ENCODE measurements at places on chromosomes 1 and 21.
A peak's percentile ranks its signal among the peaks of the same experiment; 100 is the strongest.

- no peak for DNase-seq
- H3K27ac ChIP-seq, result no peak overlapping the region
These were observed 77.8 kb upstream of the C1orf105 start for GRCh38 chr1:172342584-172343239.

- DNase-seq, result peak; percentile 40
- H3K27me3 ChIP-seq, result no peaks in the 10 kb centered on the region
- no peak overlapping the region for H3K27ac ChIP-seq
- H3K4me3 ChIP-seq, result no peak overlapping the region
- peaks cover 10% of the 10 kb centered on the region for H3K36me3 ChIP-seq
- no peaks in the 10 kb centered on the region for H3K4me1 ChIP-seq
These were observed 7.5 kb downstream of the XKR8 start for GRCh38 chr1:27967106-27967883.

- H3K4me3 ChIP-seq, result no peak overlapping the region
- H3K36me3 ChIP-seq, result no peaks in the 10 kb centered on the region
- DNase-seq, result no peak
- H3K27ac ChIP-seq, result peak overlapping the region; percentile 37
- no peaks in the 10 kb centered on the region for H3K27me3 ChIP-seq
These were observed 56.4 kb upstream of the ADORA3 start for GRCh38 chr1:111559736-111560279.

DNA sequence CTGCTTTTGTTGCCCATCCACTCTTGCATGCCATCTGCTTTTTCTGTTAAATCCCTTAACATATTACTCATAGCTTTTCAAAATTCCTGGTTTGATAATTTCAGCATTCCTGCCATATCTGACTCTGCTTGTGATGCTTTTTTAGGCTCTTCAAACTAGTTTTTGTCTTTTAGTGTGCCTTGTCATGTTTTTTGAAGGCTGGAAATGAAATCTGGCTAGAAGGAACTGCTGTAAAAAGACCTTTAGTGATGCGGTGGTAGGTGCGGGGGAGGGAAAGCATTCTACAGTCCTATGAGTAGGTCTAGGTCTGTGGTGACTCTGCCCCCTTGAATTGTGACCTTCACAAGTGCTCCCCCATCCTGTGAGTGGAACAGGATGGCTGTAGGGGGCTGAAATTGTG is 15.0 kb upstream of the S100B start:
- no peaks in the 10 kb centered on the region for H3K4me1 ChIP-seq
- no peak for DNase-seq
- no peaks in the 10 kb centered on the region for H3K27me3 ChIP-seq
- no peaks in the 10 kb centered on the region for H3K36me3 ChIP-seq

- no peaks in the 10 kb centered on the region for H3K36me3 ChIP-seq
- H3K4me3 ChIP-seq, result peak overlapping the region; percentile 29
- H3K27me3 ChIP-seq, result no peaks in the 10 kb centered on the region
These were observed 681 bp upstream of the VANGL2 start for GRCh38 chr1:160399544-160400222.

DNA sequence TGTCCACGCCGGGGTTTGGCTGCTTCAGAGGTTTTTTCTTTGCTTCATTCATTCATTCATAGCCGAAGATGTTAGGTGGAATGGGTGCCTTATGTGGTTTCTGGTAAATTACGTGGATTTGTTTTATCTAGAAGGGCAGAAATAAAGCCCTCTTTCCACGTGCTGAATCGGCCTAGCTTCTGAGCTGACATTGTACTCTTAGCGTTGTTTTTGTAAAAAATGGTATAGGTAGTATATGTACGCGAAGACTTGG is 1.5 kb downstream of the GALNT2 start:
- H3K4me1 ChIP-seq, result peaks cover 28% of the 10 kb centered on the region
- peak overlapping the region; percentile 81 for H3K4me3 ChIP-seq
- DNase-seq, result no peak
- no peaks in the 10 kb centered on the region for H3K36me3 ChIP-seq

DNA sequence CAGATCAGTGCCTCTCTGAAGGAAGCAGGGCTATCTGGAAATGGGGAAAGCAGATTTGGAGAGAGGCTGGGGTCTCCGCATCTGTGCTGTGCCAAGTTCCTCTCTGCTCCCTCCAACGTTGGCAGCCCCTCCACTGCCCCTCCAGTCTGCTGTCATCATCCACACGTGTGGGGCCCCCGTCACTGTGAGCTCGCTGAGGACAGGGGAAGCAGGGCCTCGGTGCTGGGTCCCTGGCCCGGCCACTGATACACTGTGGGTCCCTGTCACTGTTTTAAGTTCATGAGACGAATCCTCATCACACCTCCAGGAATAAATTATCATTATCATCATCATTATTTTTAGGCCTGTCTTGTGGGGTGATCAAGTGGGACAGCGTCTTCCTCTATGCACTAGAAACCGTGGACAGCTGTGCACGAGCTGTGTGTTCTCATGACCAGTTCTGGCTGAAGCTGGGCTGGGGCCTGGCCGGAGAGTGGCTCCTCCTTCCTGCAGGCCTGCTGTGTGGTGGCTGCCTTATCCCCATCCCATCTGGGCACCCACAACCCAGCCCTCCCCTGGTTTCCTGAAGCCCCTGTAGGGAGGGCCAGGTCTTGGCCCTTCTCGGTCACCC is 52.2 kb downstream of the DMRTB1 start:
- no peaks in the 10 kb centered on the region for H3K27me3 ChIP-seq
- no peak overlapping the region for H3K27ac ChIP-seq
- DNase-seq, result no peak
- H3K4me3 ChIP-seq, result no peak overlapping the region

GRCh38 chr1:3013371-3014049 is 7.8 kb upstream of the ACTRT2 start:
- no peaks in the 10 kb centered on the region for H3K36me3 ChIP-seq
- H3K4me1 ChIP-seq, result no peaks in the 10 kb centered on the region
- H3K27me3 ChIP-seq, result peaks cover 6% of the 10 kb centered on the region
- no peak overlapping the region for H3K27ac ChIP-seq
- DNase-seq, result no peak
- no peak overlapping the region for H3K4me3 ChIP-seq

DNA sequence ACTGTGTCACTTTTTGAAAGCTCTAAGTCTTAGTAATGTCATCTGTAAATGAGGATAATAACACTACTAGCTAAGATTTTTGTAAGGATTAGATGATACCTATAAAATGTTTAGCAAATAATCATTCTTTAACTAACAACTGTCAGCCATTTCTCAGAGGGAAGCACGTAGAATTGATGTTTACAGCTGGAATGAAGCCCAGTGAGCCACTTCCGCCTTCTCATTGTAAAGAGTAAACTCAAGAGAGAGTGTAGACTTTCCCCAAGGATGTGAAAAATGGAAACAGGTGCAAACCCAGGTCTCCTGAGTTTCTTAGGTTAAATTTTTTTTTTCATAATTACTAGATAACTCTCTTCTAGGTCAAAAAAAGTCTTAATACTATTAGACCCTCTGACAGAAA is 4.9 kb downstream of the GREM2 start:
- no peak overlapping the region for H3K27ac ChIP-seq
- peaks cover 15% of the 10 kb centered on the region for H3K4me1 ChIP-seq
- no peak for DNase-seq
- no peak overlapping the region for H3K4me3 ChIP-seq

DNA sequence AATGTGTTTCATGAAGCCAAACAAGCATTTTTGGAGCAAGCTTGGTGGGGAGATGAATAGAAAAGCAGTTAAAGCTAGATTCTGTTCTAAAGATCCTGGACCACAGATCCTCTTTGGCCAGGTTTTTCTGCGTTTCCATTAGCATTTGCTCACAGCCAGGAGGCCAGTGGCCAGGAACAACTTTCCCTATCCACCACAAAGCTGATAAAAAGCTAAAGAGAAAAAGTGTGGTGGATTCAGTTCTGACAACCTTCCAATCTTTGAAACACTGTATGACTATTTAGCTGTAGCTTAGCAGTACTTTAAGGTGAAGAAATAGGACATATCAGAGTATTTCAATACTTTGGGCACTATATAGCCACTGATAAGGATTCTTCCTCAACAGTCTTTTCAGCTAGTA is 3.0 kb upstream of the NEK7 start:
- DNase-seq, result no peak
- no peaks in the 10 kb centered on the region for H3K36me3 ChIP-seq
- H3K27ac ChIP-seq, result no peak overlapping the region
- H3K4me3 ChIP-seq, result no peak overlapping the region
- peaks cover 6% of the 10 kb centered on the region for H3K4me1 ChIP-seq
- no peaks in the 10 kb centered on the region for H3K27me3 ChIP-seq
